MCF 10A (cell line): ENCODE measurements at places on chromosomes 4 and X.
A peak's percentile ranks its signal among the peaks of the same experiment; 100 is the strongest.

DNA sequence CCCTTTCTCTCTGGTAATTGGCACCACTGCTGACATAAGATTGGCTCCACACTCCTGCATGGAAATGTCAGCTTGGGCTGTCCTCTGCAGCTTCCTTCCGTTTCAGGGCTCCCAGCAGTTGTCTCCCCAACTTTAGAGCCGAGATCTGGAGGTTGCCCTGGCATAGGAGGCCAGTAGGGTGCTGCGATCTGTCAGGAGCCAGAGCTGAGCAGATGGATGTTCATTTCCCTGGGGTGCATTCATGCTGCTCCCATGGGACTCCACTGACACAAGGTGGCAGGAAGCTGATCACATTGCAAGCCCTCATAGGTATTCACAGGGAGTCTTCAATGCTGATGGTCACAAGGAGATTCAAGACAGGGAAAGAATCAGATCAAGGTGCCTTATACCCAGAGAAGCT, 116.6 kb upstream of the RAI2 start:
- DNase-seq = no peak

DNA sequence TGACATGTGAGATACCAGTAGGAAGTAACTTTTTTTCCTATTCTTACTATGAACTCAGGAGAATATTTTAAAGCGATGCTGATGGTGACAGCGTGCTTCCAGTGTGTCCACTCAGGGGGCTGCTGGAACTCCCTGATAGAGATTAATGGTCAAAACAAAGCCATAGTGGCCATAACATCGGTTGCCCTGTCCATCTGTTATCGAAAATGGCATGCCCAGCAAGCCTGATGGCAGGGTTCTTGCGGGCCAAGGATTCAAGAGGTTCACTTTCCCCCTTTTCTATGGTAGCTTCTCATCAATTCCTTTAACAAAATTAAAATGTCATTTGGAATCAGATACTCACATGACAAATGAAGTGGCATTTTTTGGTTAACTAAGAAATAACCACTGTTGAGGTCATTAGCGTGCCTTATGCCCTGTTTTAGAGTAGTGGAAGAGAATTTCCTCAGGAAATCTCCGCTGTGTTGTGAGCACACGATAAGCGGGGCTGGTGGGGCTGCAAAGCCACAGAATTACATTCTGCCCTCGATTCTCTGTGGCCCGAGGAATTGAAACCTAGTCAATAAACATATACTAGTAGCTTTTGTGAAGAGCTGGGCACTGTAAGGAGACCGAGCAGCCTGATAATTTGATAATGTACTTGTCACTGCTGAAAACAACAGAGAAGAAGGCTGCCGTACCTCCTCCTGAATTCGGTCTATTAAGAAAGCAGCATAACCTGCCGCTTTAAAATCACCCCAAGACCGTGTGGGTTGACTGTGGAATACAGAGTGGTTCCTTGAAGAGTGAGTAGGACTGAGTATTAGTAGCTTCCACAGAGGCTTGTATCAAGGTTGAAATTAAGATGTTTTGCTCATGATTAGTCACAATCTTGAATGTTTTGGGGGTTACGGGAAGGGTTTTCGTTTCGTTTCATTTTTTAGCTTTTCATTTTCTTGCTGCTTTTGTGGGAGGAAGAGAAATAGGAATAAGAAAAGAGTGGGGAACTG, 46.7 kb downstream of the PTCHD1 start:
- DNase-seq = no peak

DNA sequence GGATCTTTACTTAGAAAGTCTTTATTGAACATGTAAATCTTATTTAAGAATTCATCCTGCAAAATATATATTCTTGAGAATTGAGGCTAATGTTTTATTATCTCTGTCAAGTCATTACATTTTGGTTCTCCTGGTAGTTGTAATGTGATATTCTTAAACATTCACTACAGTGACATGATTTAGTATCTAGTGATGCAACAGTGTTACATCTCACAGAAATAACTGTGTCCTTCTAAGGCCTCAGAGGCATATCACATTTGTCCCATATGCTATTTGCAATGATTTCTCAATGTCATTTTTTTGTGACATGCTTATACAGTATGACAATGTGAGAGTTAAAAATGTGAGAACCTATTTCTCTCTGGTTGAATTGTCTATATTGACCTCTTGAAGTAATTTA, 34.1 kb downstream of the PRRG1 start:
- DNase-seq = no peak

- DNase-seq = no peak
These were observed 77.4 kb upstream of the PUDP start for GRCh38 chrX:7225338-7225737.

- DNase-seq = no peak
These were observed 44.2 kb upstream of the DGKK start for GRCh38 chrX:50514811-50515210.

- peak; percentile 46 for DNase-seq
These were observed 15.3 kb downstream of the SEPSECS start for GRCh38 chr4:25144870-25145481.

DNA sequence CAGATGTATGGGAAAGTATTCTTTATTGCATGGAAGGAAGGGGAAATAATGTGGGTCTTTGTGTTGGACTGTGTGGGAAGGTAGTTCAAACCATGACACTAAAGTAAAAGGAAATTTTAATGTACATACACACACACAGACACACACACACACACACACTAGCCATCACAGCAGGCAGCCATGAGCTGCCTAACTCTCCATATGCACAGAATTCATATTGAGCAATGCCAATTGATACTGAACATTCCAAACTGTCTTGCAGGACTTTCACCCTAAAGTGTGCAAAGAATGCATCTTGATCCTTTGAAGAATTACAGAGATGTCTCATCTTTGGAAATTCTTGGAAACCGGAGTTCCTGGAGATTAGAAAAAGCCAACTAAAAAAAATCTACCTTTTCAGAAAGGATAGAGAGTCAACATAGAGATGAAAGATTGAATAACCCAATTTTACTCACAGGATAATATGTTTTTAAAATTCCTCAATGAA, 120.6 kb upstream of the MBNL3 start:
- DNase-seq = no peak

- DNase-seq = no peak
These were observed 118.5 kb downstream of the PARM1 start for GRCh38 chr4:75051431-75051830.

GRCh38 chrX:2521092-2521926, 20.5 kb upstream of the DHRSX start:
- DNase-seq = no peak

DNA sequence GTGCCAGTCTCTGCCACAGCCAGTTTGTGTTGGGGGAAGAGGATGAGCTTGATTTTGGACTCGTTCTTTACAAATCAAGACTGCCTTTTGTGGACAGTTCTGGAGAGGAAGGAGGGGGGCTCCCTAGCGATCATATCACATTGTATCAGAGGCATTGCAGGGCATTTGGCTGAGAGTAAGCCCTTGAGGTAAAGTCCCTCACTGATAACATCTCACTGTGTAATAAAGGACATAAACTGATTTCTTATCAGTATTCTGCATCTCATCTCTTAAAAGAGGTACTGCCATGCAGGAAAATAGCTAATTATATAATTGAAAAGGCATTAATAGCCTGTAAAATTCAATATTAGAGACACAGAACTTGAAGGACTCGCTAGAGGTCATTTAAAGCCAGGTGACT, 6.1 kb upstream of the IGFBP7 start:
- DNase-seq = no peak

GRCh38 chr4:86497980-86498862, 95.9 kb upstream of the PTPN13 start:
- peak; percentile 67 for DNase-seq

GRCh38 chr4:93351846-93352245, 476.7 kb upstream of the ATOH1 start:
- no peak for DNase-seq

DNA sequence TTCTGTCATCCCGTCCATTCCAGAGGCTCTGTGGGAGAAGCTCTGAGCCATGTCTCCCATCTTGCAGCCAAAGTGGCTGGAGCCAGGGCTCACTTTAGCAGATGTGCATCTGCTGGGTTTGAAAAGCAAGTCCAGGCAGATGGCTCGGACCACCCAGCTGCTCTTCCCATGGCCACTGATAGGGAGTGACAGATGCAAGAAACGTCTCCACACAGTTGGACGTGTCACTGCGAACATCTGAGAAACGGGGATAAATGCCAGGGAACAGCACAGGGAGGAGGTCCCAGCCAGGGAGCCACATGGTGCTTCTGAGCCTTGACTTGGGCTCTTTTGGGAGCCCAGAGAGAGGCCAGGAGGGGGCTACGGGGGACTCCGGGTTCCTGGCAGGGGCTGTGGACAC, 242.3 kb downstream of the AFAP1 start:
- DNase-seq = no peak
